Kidney epithelial cell (primary cell): ENCODE measurements at places on chromosomes 13 and 19.
A peak's percentile ranks its signal among the peaks of the same experiment; 100 is the strongest.

GRCh38 chr19:53196777-53197396, 3.7 kb upstream of the ZNF665 start:
- peak; percentile 51 for DNase-seq

GRCh38 chr19:13931391-13932148, 6.6 kb downstream of the PODNL1 start:
- no peak for DNase-seq

- peak; percentile 37 for DNase-seq
Measured at GRCh38 chr13:101520672-101521071, 68.2 kb downstream of the ITGBL1 start.

DNA sequence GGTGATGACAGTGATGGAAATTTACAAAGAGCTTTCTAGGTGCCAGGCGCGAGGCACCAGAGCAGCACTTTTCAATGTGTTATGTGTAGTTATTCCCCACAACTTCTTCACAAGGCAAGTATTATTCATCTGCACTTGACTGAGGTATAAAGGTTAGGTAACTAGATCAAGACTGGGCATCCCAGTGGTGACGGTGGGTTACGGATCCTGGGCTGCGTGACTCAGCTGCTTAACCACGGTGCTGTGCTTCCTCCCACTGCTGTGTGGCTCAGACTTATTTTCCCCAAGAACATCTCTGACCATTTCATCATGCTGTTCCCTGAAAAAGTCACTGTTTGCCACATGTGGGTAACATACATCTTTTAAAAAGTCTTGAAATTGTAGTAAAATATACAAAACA, 19.3 kb downstream of the EDDM13 start:
- no peak for DNase-seq

DNA sequence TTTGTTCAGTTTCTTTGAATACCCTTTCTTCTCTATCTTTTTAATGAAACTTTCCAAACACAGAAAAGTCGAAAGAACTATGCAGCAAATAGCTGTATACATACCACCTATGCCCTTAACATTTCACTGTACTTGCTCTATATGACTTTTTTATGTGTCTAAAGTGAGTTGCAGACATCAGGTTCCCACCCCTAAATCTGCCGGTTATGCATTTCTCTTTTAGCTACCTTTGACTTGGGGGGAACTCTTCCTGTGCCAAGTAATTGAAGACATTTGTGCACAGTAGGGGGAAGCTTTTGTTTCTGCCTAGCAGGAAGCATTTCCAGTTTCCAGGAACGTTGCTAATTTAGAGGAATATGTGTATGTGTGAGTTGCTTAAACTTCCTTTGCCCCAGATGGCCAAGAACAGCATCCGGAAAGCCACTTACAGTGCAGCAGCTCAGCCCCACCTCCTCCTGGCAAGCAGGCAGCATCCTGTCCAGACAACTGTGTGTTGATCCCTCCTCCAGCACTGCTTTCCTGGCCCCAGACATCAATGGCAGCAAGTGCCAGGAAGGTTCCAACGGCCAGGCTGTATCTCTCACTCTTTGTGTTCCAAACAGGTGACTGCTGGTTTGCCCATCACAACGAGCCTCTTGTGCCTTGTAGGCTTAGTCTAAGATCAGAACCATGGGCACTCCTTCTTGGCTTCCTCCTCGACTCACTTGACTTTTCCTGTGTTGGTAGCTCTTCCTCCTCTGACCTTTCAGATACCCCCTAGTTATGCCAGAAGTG, 14.7 kb upstream of the GRAMD1A start:
- no peak for DNase-seq
